ENCODE measurements at places on chromosomes 7 and 10.

DNA sequence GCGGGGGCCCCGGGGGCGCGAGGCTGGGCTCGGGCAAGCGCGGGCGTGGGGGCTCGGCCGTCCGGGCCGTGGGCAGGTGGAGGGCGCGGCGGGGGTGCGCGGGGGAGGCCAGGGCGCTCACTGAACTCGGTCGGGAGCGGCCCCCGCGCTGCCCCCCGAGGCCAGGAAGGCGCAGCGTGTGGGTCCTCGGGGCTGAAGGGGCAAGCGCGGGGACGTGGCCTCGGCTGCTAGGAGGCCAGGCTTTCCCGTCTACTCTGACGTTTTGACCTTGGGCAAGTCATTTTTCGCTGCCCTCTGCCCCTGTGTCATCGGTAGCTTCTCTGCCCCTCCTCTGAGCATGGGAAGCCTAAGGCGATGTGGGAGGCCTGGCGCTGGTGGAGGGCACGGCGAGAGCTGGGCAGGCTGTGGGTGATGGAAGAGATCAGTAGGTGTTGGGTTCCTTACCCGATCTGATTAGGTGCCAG, 441 bp downstream of the FBH1 start:
- DNase-seq = no peak

- DNase-seq = no peak
Observed at GRCh38 chr7:42960762-42961161, 28.6 kb downstream of the MRPL32 start.

DNA sequence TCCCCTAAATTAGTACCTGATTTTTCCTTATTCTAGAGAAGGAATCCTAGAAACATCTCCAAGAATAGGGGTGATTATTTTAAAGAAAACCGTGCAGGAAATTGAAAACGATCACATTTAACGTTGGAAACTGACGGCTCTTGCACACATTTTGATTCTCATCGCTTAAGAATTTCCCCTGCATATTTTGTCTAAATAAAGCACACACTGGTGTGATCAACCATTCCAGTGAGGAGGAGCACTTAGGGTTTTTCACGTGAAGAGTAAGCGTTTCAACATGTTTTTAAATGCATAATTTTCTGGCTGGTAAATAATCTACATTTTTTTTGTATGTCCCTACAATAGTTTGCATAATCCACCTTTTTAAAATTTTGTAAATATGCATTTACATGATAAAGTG, 229.7 kb upstream of the PFKP start:
- DNase-seq = no peak

GRCh38 chr10:43943818-43944360, 295.2 kb upstream of the ZNF32 start:
- no peak for DNase-seq

GRCh38 chr7:21412957-21413356, 14.9 kb upstream of the SP4 start:
- peak; percentile 37 for DNase-seq

- DNase-seq = no peak
Observed at GRCh38 chr7:128826916-128827247, 3.3 kb upstream of the FLNC start.

- DNase-seq = peak; percentile 87
Observed at GRCh38 chr10:78805176-78805575, 263.6 kb upstream of the ZMIZ1 start.

GRCh38 chr10:97873569-97873968, 23.9 kb downstream of the GOLGA7B start:
- no peak for DNase-seq
